Heart right ventricle (tissue), 16 donors: ENCODE measurements at places on chromosomes 6 and 20.

DNA sequence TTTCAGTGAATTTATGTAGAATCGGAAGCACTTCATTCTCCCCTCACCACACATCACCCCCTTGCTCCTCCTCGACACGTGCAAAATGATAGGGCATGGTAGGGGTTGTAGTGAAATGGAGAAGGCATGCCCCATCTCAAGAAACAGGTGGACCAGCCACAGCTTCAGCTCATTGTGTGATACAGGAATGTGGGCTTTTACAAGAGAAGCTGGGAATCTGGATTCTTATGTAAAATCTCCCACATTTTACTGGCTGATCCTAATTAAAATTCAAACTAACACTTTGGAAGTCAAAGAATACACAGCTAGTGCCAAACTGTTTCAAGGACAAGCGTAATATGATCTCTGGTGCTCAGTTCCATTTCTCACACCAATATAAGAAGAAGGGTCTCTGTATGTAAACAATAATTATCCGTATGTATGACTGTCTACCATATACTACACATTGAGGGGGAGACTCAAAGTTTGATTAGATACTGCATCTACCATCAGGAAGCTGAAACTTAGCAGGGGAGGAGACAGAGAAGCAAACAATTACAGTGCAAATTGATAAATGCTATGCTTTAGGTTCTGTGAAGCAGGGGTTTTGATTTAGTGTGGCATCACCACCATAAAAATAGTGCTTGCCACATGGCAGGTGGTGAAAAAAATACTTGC is 24.3 kb upstream of the KIAA0408 start:
- no peak for DNase-seq

DNA sequence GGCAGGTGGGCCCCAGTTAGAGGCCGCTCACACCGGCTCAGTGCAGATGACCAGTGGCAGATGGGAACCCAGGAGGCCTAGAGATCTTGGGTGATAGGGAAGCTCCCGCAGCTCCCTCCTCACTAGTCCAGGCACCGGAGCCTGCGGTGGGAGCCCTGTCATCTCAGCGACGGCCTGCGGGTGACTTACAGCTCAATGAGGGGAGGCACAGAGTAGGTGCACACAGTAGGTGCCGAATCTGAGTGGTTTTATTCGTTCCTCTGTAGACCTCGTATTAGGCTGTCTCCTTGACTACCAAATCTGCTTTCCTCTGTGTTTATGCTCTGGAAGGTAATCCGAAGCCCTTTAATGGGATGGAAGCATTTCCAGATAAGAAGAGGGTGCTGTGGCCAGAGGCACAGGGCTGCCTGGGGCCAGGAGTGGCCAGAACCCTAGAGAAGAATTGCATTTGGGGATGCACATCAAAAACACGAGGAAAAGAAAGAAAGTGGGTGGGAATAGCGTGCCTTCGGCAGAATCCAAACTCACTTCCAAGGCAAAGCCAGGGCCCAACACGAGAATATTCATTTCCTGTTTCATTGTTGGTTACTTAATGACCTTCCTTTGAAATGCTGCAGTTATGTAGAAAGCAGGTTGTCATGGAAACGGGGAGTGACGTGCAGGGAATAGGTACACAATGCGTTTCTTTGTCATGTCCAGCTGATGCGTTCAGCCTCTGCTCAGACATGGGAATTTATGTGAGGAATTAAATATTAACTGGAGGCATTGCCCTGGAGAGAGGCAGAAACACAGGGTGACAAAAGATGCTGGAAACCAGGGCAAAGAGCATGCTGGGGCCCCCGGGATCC is 24.7 kb downstream of the MYT1 start:
- DNase-seq = no peak

- peak; percentile 37 for DNase-seq
These were observed 19.6 kb upstream of the ABT1 start for GRCh38 chr6:26576929-26577719.

- DNase-seq = no peak
These were observed 28.8 kb downstream of the DCDC2 start for GRCh38 chr6:24329022-24329421.

- no peak for DNase-seq
These were observed 52.3 kb downstream of the PLEKHG1 start for GRCh38 chr6:150651808-150652470.

DNA sequence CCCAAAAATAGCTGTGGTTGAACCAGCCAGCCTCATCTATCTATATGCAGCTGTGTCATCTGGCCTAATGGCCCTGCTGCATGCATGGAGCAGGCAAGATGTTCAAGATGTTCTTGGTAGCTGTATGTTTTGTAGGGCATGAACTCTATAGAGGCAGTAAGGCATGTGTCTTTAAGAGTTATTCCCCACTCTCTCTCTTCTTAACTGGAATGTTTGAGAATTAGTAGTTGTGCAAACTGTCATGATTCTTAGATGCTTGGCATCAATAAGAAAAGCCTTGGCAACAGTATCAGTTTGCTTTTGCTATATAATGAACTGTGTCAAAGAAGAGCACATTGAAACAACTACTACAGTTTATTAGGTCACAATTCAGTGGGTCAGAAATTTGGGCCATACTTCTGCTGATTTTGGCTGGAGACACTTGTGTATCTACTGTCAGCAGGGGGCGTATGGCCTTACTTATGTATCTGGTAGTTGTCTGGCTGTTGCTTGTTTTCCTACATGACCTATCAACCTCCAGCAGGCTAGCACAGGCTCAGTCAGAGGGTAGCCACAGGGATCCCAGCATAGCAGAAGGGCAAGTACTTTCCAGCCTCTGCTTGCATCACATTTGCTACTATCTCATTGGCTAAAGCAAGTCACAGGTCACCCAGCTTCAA is 56.1 kb upstream of the LAMP5 start:
- no peak for DNase-seq

DNA sequence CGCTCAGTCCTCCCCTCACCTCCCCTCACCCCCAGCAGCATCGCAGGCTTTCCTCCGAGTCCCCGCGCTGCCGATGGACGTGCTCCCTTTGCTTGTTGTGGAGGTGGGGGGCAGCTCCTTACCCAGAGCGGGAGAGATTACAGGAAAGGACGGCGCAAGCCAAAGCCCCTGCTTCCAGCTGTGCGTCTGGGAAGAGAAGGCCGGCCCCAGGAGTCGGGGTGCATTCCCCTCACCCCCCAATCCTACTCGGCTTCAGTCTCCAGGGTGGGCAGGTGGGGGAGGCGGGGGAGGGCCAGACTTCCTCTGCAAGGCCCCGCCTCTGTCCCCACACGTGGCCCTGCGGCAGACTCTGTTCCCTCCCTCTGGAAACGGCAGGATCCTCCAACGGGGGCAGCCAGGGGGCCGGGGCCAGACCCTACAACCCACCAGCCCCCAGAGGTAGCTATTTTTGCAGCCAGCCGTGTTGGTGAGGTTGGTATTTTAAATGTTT is 43.6 kb downstream of the NTSR1 start:
- DNase-seq = no peak

DNA sequence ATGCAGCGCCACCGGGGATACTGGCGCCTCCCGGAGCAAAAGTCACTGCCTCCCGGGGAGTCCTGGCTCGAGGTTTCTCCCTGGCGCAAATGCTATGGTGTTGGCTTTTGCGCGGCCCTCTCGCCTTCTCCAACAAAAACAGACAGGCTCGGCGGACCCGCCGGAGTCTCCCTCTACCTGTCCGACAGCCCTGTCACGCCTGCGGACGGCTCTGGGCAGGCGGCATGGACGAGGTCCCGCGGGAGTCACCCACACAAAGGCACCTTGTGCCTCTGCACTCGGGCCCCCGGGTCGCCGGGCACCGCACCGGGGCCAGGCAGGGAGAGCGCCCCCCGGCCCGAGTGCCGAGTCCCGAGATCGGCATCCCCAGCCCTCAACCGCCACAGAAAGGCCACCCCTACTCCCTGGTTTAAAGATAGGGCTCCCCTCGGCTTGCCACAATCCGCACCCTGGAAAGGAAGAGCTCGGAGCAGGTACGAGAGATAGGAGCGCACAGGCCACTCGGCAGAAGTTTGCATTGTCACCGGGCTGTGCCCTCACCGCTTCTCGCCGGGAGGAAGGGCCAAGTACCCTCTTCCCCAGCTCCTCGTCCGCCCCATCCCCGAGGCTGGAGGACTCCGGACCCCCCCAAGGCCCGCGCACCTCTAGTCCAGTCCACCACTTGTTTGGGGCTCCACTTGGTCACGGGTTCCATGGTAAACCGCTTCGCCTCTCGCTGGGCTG is 903 bp downstream of the CNKSR3 start:
- peak; percentile 35 for DNase-seq

DNA sequence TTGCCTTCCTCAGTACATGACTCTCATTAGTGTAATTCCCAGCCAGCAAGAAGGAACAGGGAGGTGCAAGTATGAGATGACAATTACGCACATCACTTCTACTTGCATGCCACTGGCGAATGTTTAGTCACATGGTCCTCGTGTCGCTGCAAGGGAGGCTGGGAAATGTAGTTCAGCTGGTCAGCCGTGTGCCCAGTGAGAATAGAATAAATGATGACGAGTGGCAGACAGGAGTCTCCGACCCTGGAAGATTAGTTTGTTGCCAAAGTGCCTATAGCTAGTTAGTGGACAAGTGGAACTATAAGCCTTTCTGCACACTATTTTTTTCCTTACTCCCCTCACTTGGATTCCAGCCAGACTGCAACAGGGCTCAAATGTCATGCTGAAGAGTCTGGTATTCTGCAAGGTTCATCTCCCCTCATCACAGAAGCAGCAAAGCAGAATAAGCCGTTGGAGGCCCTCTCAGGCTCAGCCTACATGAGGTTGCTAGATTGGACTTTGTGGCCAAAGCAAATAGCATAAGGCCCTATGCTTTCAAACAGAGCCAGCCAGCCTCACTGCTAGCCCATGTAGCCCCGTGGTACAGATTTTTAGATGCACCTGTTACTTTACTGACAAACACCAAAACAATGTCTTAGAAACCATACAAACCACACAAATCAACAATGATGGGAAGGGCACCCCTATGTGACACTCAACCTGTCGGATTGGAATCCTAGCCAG is 9.7 kb downstream of the LINC00237 start:
- no peak for DNase-seq

DNA sequence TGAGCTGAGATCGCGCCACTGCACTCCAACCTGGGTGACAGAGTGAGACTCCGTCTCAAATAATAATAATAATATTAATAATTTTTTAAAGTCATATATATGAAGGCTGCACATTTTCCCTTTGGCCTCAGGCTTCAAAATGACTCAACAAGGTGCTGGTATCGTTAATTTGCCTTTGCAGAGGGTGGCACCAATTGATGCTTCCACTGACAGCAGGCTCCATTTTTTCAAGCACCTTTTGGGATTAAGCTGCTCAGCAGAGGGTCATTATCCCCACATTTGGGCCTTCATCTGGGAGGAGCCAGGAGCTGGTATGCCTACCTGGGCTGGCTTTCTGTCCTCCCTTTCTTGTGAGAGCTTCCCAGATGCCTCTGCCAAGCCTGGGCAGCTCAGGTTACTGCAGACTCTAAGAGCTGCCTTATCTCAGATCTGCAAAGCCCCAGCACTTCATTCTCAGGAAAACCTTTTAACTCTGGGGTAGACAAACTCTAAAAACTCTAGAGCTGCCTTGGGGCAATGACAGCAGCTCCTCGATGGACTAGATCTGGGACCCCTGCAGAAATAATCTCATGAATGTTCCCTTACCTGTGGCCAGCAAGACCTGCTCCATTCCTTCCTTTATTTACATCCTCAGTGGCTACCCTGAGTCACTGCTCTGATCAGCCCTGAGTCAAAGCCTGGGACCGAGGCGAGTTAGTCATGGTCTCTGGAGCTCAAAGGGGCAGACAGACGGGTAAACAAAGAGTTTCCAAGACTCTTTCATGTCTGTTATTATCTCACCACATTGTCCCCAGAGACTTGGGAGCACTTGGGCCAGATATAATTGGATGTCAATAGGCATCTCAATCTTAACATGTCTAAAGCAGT is 80.0 kb upstream of the EYA2 start:
- no peak for DNase-seq

DNA sequence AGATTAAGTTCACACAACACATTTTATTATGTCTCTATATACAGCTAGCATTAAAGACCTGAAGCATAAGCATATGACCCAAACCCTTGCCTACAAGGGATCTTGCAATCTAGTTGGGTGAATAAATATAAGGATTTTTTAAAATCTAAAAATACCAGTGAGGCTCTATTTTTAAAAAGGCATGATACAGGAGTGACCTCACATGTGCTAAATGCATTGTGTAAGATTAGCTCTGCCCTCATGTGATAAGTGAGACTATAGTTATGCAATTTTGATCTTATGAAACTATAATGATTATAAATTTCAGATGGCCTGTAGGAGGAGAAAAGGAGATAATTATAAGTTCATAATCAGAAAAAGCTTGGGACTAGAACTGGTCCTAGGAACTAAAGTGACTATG is 451.0 kb upstream of the MAN1A1 start:
- no peak for DNase-seq

DNA sequence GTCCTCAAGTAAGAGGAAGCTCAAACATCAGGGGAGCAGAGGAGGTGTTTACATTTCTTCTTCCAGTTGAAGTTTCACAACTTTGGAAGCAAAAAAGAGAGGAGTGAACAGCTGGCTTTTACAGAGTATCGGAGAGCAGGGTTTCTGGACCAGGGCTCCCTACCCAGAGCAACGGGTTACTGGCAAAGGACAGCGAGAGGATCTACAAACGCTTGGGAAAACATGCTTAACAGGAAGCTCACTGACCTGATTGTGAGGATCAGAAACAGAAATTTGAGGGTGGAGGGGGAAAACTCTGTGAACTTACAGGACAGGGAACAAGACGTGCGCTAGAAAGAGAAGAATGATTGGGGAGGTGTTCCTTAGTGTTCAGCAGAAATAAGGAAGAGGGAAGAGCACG is 85.7 kb upstream of the TAB2 start:
- no peak for DNase-seq

DNA sequence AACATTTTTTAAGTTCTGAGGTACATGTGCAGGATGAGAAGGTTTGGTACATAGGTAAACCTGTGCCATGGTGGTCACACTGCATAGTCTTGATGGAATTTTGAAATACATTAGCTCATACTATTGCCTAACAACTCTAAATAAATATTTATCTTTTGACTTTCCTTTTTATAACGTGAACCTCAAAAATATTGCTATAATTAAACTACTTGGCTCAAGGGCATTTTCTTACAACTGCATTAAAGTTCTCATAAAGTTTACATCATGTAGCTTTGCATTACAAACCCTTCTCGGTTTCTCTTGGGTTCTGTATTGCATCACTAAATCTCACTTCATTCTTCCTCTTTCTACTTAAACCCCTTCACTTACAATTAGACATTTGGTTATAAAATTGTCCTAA is 636.0 kb upstream of the PTCHD4 start:
- DNase-seq = no peak

GRCh38 chr20:1927217-1927616 is 32.0 kb downstream of the SIRPA start:
- DNase-seq = no peak

GRCh38 chr6:29673161-29673560 is 7.8 kb downstream of the ZFP57 start:
- no peak for DNase-seq

DNA sequence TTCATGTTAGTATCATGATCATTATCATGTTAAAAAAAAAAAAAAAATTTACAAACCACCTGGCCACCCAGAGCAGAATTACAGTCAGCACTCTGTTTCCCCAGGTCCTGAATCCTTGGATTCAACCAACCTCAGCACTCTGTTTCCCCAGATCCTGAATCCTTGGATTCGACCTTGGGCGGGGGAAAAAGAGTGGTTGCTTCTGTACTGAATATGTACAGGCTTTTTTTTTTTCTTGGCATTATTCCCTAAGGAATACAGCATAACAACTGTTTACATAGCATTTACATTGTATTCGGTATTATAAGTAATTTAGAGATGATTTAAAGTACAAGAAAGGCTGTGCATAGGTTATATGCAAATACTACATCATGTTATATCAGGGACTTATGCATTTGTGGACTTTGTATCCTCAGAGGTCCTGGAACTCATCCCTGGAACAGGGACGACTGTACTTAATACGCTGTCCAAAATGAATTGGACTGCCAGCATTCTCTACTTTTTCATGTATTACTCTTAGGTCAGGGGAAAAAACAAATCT is 31.2 kb downstream of the GCNT2 start:
- DNase-seq = no peak
